Skeletal muscle tissue (tissue), 5 donors: ENCODE measurements at places on chromosomes 6 and 20. TPM values are rescaled to one million over a fixed set of nuclear protein-coding genes. Genes with fewer than 3 reads are reported as not detected.

The ADTRP gene
- total RNA-seq, result under 0.01 TPM

The SLC22A16 gene
- 1.0 TPM for total RNA-seq

The PRDM13 gene
- not detected for total RNA-seq

The MOCS1 gene
- 6.8 TPM for total RNA-seq

The TGM2 gene
- total RNA-seq, result 7.3 TPM

The ARG1 gene
- total RNA-seq, result 1.0 TPM

The CD40 gene
- total RNA-seq, result 3.7 TPM

The FGD2 gene
- 7.3 TPM for total RNA-seq

The PPP1R3G gene
- 2.1 TPM for total RNA-seq

The CDH4 gene
- total RNA-seq, result 0.52 TPM

The PRRT1 gene
- total RNA-seq, result not detected
